ENCODE measurements at places on chromosomes 5 and 9.

GRCh38 chr5:154967421-154968024 lies 26.6 kb downstream of the MRPL22 start:
- no peak for DNase-seq

DNA sequence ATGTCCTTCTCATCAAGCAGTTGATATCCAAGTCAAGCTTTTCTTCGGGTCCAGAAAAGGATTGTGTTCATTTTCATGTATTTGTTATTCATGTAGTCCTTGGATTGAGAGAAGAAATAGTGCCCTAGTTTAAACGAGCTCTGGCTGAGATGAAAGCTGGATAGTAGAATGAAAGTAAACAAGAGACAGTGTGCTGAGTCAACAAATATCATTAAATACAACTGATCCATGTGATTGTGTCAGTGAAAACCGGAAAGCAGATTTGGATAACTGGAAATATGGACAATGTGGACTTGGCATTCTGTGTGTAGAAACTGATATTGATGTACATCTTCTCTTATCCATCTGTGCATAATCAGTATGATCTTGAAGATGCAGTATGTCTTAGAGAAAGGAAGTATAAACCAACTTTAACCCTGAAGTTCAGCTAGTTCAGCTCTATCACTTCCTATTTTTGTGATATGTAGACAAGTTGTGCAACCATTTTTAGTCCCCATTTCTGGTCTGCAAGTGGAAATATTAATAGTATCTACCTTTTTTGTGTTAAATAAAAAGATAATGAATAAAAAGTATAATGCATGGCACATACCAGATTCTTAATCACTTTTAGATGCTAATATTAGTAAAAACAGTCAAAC lies 4.4 kb downstream of the MUSK start:
- DNase-seq: no peak

DNA sequence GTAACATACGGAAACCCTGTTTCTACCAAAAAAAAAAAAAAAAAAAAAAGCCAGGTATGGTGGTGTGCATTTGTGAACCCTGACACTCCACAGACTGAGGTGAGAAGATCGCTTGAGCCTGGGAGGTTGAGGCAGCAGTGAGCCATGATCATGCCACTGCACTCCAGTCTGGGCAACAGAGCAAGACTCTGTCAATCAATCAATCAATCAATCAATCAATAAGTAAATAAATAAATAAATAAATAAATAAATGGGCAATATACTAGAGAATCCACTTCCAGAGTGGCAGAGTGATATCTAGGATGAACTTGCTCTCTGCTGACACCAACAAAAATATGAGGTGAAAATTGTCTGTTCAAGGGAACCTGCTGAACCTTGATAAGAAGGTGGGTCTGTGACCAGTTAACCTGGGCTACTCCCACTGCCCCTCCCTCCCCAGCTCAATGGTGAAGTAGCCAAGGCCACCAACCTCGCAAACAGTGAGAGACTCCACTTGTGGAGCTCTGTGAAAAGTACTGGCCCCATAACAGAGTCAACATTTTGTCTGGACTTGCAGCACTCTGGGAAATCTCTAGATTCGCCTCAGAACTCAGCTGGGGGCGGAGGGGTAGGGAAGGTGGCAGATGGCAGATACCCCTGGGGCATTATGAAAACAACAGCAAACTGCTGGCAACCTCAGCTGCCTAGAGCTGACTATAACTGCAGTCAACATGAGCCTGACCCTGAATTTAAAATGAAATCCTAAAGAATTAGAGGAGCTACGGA lies 163.7 kb downstream of the ROR2 start:
- DNase-seq: no peak

- no peak for DNase-seq
Observed at GRCh38 chr5:135138116-135138850, 104.3 kb upstream of the PITX1 start.

DNA sequence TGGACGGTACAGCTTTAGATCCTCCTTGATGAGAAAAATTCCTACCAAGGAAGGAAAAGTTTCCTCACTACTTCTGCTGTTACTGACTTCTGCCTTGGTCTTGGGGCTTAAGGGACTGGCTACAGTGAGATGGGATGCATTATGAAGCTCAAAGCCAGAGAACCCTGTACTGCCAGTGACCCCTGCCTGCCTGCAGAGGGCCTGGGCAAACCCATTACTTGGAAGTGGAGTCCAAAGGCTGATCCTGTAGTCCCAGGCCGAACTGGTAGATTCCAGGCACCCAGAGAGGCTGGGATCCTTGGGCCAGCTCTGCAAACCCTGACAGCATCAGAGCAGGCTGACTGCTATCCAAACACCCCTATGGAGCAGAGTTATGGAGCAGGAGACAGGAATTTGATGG lies 25.7 kb upstream of the NR5A1 start:
- no peak for DNase-seq

GRCh38 chr5:377326-377981 lies 55.9 kb downstream of the AHRR start:
- DNase-seq: no peak

DNA sequence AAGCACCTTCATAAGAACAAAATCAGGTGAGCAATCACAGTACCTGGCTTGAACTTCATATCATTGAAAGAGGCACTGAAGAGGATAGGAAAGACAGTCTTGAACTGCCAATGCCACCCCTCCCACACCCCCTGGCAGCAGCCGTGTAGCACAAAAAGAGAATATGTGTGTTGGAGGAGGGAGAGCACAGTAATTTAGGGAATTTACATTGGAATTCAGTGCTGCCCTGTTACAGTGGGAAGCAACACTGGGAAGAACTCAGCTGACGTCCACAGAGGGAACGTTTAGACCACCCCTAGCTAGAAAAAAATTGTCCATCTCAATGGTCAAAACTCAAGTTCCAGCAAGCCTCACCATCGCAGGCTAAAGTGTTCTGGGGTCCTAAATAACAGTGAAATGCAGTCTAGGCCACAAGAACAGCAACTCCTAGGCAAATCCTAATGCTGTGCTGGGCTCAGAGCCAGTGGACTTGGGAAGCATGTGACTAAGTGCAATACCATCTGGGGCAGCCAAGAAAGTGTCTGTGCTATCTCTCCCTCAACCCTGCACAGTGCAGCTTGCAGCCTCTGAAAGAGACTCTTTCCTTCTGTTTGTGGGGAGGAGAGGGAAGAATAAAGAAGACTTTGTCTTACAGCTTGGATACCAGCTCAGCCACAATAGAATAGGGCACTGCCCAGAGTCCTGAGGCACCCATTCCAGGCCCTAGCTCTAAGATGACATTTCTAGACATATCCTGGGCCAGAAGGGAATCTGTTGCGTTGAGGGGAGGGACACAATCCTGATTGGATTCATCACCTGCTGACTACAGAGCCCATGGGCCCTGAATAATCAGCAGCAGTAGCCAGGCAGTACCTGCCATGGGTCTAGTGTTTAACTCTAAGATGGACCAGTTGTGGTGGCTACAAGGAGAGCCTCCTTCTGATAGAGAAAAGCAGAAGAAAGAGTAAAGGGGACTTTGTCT lies 62.1 kb upstream of the VLDLR start:
- no peak for DNase-seq

DNA sequence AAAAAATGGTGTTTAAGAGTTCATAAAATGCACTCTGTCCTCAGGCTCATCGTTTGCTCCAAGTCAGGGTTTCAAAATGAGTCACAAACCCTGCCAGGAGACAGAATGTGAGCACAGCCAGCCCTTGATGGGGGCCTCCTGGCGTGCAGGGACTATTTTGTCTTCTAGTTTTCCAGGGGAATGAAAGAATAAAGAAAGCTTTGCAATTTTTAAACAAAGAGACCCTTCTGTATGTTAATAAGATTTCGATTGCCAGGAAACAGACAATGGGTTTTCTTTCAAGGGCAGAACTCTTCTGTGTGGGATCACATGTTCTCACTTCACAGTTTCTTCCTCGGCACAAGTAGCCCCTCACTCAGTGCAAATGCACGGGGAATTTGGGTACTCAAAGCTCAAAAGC lies 121.4 kb upstream of the C6 start:
- no peak for DNase-seq

DNA sequence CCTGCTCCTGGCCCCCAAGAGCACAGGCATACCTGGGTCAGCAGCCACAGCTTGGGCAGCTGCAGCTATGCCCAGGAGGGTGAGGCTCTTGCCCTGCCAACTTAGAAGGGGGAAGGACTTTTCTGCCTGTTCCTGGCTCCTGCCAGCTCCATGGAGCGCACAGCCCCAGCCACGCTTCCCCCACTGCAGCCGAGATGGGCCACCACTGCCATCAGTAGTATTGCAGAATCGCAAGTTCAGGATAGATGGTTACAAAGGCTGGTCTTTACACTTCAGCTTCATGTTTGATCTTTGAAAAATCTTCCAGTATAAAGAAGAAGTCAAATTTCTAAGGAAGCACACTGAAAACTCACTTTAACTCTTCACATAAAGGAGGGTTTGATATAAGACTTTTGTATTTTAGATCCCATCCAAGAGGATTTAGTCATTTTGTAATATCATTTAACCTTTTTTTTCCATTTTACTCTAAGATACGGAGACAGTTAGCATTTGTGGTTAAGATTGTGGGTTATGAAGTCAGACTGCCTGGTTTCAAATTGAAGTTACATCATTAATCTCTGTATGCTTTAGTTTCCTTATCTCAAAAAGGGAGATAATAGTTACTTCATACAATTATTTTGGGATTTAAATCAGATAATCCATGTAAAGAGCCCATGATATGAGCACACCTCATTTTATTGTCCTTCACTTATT lies 81.8 kb downstream of the NLN start:
- no peak for DNase-seq

DNA sequence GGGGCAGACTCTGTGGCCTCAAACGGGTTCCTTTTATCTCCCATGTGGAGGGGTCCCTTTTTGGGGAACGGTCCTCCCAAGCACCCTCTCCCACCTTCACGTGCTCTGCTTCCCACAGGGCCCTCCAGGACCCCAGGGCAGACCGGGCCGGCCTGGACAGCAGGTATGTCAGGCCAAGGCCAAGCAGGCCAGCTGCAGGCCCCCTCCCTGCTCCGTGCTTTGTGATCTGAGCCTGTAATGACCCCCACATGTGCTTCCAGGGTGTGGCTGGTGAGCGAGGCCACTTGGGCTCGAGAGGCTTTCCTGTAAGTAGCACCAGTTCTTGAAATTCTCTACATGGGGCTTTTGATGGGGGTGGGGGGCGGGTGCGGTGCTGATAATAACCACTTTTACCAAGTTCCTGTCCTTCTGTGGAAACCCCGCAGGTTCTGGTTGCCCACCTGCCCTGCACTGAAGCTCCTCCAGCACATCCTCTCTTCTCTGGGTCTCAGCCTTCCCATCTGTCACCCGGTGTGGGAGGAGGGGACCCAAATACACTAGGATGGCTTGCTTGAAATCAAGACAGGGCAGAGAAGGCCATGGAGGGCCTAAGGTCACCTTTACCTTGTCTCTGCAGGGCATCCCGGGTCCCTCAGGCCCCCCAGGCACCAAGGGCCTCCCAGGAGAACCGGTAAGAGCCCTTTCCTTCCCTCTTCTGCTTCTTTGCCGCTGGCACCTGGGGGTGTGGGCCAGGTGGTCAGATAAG lies 57.9 kb upstream of the ORM1 start:
- DNase-seq: no peak
